ENCODE measurements at places on chromosomes 12 and 14.

GRCh38 chr14:89638891-89639290, 221.9 kb upstream of the FOXN3 start:
- no peak for DNase-seq

DNA sequence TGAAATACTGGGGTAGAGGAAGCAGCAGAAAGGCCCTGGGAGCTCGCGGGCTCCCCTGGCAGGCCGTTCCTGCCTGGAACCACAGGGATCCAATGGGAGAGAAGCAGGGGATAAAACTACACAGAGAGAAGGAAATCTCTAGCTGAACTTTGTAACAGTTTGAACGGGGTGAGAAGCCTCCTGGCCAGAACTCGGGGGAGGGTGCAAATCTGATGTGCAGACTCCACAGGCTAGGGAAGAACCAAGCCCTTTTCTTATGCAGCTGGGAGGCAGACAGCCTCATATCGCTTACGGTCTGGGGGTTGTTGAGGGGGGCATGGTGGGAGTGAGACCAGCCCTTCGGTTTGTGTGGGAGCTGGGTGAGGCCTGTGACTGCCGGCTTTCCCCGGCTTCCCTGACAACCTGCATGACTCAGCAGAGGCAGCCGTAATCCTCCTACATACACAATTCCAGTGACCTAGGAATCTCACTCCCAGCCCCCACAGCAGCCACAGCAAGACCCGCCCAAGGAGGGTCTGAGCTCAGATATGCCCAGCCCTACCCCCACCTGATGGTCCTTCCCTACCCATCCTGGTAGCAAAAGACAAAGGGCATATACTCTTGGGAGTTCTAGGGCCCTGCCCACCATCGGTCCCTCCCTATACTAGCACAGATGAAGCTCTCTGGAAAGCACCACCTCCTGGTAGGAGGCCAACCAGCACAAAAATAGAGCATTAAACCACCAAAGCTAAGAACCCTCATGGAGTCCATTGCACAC, 143.0 kb downstream of the TMTC1 start:
- DNase-seq: no peak

- no peak for DNase-seq
Observed at GRCh38 chr12:52802442-52802841, 6.5 kb upstream of the KRT3 start.

DNA sequence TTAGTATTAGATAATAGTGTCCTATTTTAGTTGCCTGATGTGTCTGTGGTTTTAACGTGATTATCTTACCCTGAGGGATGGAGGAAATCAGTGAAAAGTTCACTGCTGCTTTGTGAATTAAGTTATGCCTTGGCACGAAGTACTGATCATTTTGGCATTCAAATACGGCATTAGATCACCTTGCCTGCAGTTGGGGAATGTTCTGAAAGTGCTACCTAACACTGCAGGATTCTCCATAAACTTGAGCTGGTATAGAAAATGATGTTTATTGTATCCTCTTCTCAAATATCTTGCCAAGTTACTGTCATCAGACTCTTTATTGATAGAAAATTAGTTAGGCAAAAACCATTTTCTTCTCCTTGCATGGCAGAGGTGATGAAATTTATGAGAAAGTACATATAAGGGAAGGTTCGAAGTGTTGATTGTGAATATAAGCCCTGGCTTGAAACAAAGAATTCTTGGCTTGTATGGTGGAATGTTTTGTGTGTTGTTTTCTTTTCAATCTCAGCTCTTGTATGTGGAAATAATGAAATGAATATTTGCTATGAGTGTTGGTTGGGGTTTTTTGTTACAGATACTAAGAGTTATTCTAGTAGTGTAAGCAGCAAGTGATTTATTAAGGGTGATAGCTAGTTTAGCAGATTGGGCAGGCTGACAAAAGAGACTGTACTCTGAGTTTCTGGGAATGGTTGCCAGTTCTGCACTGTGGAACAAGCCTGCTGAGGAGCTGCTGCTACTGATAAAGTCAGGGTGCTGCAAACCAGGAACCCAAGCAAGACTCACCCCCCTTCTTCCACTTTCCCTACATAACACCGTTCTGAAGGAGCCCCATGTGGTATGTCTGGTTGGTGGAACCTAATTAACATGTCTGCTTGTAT, 448.3 kb downstream of the PCNX1 start:
- no peak for DNase-seq

GRCh38 chr14:101019541-101019940, 116.0 kb upstream of the RTL1 start:
- no peak for DNase-seq

DNA sequence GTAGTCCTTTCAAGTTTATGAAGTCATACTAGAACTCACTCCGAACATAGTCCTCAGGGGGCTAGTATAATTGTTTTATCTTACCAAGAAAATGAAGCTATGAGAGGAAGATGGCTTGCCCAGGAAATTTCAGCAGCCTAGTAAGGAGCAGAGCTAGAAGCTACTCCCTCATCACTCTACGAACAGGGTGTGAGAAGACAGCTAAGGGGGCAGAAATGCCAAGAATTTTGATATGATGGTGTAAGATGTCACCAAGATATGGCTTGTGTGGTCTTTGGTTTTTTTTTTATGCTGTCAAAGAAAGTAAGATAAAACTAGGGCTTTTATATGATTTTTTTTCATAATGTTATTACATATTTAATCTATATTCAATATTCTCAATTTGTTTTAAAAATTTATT, 47.6 kb downstream of the PRICKLE1 start:
- DNase-seq: no peak

GRCh38 chr12:50506753-50507473, 2.1 kb downstream of the DIP2B start:
- DNase-seq: no peak
